Activated CD4-positive, alpha-beta T cell treated with anti-CD3 and anti-CD28 coated beads for 36 hours (primary cell): ENCODE measurements at places on chromosomes 6 and 20.

DNA sequence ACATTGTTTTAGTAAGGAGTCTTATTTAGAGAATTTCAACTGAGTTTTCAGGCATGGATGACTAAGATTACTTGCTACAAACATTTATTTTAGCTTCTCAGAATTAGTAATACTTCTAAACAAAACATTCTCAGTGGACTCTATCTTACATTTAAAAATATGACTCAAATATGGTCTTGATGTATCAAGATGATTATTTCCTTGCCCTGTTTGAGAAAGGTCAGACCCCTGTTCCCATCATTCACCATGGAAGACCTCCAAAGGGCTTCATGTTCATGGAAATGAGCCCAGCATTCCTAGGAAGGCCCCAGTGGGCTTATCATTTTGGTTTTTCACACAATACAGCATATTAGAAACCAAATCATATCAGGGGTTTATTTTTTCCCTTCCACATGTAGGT, 24.6 kb upstream of the TRPC4AP start:
- no peak for DNase-seq

DNA sequence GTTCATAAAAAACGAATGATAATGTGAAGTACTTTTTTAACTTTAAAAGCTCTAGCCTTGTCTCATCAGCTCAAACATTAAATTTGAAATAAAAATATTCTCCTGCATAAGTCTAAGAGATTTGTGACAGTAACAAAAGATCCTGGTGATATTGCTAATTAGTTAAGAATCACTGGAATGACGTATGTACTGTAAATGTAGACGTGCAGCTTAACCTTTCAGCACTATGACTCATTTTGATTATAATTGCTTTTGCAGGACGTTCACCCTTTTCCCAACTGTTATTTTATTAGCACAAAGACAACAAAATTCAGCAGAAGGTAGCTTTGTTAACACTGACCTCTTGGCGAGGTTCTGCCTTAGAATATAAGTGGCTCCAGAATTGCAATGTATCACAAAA, 68.6 kb downstream of the TENT5A start:
- DNase-seq: no peak

DNA sequence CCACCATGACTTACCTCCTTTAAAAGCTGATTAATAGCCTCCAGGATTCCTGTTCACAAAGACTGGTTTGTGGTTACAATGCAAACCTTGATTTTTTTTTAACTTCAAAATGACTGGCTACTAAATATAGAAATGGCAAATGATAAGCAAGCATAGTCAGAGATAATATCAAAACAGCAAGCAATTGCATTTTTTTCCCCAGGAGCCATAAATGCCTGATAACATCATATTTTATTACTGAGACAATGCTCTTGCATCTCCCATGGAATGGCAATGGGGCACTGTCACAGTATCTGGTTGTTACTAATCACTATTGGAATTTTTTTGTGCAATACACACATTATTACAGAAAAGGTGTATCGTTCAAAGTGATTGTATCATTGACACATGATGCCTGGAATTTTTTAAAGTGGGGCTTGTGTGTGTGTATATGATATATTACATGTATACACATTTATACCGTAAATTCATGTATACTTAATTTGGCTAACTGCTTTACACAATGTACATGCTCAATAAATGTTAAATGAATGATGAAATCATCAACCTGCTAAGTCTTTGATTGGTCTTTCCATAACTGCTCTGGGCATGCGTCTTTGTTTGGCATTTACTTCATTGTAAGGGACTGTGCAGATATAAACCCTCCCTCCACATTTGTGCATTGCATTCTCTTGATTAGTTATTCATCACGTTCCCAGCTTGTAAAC, 980 bp upstream of the SALL4 start:
- DNase-seq: no peak

- no peak for DNase-seq
Observed at GRCh38 chr6:10030942-10031537, 383.8 kb downstream of the TFAP2A start.

DNA sequence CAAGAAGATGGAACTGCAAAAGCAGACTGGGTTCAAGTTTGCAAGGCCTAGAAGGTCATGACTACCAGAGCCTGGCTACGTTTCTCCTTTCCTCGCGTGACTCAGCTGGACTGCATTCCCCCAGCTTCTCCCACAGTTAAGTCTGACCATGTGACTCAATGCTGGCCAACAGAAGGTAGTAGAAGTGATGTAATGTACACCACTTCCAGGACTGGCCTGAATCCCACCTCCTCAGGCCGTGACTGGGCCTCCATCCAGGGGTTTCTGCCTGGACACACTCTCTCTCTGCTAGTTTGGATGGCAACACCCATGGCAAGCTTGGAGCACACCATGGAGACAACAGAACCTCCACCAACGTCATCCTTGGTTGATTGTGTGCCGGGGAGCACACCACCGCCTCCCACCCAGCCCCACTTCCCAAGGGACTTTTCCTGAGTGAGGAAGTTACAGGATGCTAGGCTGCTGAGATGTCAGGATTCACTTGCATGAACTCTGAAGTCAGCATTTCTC, 112.0 kb upstream of the CDYL start:
- DNase-seq: no peak

DNA sequence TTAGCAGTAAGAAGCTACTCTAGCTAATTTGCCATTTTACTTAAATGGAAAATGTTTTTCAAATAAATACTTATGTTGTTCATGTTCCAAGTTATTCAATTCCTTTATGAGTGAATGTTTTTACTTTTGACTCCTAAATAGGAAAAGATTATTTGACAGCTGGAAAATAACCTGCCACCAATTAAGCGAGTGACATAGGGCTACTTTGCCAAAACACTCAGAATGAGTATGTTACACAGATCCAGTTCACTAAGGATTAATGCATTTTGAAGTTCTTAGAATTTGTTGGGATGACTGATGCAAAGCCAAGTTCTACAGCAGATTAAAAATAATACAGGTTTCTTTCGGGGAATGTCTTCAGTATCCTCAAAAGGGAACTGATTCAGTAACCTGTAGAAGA, 144.4 kb downstream of the ADGRG6 start:
- no peak for DNase-seq

DNA sequence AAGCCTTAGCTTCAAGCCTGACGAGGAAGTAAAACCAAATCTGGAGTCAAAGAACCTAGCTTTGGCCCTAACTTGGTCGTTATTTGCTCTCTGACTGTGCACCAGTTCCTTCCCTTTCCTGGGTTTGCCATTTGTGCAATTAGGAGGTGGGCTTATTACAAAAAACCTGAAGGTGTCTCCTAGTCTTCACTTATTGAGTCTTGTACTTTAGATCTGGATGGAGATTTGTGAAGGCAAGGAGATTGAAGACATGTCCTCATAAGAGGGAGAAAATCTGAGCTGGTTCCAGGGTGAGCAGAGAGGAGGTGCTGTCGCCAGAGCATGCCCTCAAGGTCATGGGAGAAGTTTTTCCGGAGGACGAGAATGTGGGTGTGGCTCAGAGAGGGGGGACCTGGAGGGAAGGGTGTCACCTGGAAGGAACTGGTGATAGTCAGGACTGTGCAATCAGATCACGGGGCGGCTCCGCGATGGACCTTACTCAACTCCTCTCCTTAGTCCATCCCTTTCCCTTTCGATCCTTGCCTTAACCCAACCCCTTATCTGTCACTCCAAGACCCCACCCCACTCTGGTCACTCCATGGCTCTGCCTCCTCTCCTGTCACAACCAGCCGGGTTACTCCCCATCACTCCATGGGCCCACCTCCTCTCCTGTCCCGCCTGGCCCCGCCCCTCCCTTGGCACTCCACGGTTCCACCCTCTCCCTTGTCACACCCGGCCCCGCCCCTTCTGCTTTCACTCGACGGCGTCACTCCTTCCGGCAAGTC, 588 bp upstream of the ACSS2 start:
- no peak for DNase-seq

GRCh38 chr20:43667341-43668132, 623 bp downstream of the MYBL2 start:
- peak; percentile 58 for DNase-seq

GRCh38 chr6:122653094-122653493, 42.9 kb downstream of the PKIB start:
- DNase-seq: no peak

- no peak for DNase-seq
Observed at GRCh38 chr20:41100001-41100480, 37.3 kb upstream of the PLCG1 start.

GRCh38 chr6:165245701-165246100, 63.7 kb downstream of the C6orf118 start:
- no peak for DNase-seq

- DNase-seq: no peak
Observed at GRCh38 chr20:24462460-24463010, 6.9 kb upstream of the SYNDIG1 start.

GRCh38 chr6:143765422-143766184, 77.5 kb upstream of the LTV1 start:
- no peak for DNase-seq

GRCh38 chr20:23161968-23162696, 76.0 kb upstream of the CD93 start:
- peak; percentile 30 for DNase-seq

GRCh38 chr6:110944681-110945151, 13.8 kb upstream of the GTF3C6 start:
- peak; percentile 71 for DNase-seq

DNA sequence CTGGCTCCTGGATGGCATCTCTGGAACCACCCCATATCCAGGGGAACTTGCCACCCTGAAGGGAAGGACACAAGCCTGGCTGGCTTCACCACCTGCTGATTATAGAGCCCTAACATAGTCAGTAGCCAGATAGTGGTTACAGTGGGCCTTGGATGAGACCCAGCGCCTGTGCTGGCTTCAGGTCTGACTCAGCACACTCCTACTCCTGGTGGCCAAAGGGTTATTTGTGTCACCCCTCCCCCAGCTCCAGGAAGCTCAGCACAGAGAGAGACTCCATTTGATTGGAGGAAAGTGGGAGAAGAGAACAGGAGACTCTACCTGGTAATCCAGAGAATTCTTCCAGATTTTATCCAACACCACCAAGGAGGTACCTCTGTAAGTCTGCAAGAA, 12.8 kb downstream of the SNX14 start:
- peak; percentile 18 for DNase-seq

- no peak for DNase-seq
Observed at GRCh38 chr20:55271371-55271770, 733.9 kb downstream of the CBLN4 start.

- DNase-seq: no peak
Observed at GRCh38 chr6:154140743-154141142, 101.7 kb downstream of the OPRM1 start.

DNA sequence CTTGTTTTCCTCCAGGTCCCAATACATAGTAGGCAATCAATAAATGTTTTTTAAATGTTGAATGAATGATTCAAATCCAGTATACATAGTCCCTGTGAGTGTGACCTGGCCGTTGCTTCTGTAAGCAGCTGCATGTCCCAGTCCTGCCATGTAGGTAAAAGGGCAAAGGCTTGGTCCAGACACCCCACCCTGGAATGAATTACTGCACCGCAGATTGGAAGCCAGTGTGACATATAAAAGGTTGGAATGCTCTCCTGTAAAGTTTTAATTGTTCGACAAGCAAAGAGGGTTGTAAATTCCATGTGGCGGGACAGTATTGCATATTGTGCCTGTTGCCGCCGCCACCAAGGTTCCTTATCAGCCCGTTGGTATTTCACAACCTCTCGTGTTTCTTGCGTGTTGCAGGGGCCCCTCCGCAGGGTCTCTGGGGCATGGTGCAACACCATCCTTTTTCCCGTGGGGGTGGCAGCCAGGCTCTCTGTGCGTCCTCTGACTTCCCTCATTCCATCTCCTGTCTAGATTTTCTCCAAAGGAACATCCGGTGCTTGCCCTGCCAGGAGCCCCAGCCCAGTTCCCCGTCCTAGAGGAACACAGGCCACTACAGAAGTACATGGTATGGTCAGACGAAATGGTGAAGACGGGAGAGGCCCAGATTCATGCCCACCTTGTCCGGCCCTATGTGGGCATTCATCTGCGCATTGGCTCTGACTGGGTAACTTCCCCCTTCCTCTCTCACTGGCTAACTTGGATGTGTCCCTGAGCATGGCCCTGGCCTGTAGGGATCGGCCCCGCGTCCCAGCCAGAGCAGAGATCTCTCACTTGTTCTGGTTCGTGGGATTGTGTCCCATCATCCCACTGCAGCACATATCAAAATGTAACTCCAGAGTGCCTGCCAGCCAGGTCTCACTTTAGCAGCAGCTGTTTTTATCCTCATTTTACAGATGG, 20.3 kb downstream of the POFUT1 start:
- no peak for DNase-seq

DNA sequence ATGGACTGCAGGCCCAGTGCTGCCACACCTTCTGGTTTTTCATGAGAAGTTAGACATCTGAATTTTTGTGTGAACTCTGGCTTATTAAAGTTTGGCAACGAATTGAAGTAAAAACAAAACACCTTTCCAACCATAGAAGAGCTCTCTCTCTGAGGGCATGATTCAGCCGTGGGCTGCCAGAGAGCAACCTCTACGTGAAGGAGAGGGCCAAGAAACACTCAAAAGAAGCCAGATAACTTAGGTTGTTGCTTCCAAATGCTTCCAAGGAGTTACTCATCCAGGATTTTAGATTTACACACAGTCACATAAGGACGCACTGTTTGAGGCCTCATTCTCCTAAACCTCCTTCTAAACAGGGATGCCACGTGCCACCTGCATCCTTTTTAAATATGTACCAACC, 65.5 kb downstream of the NRN1 start:
- DNase-seq: no peak

DNA sequence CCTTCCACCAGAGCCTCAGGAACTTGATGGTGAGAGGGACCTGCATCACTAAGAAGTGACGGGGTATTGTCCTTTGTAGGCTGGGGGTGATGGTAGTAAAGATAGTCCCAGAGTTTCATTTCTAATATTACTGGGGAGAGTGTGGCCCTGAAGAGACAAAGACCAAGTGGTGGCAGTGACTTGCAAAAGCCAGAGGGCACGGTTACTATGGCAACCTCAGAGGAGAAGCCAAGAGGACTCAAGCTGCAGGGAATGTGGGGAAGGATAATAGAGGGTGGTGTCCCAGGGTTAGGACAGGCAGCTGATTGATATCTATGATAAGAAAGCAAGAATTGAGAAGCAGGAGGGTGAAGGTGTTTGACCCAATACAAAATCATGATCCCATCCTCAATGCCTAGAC, 42.5 kb downstream of the HLA-G start:
- no peak for DNase-seq

DNA sequence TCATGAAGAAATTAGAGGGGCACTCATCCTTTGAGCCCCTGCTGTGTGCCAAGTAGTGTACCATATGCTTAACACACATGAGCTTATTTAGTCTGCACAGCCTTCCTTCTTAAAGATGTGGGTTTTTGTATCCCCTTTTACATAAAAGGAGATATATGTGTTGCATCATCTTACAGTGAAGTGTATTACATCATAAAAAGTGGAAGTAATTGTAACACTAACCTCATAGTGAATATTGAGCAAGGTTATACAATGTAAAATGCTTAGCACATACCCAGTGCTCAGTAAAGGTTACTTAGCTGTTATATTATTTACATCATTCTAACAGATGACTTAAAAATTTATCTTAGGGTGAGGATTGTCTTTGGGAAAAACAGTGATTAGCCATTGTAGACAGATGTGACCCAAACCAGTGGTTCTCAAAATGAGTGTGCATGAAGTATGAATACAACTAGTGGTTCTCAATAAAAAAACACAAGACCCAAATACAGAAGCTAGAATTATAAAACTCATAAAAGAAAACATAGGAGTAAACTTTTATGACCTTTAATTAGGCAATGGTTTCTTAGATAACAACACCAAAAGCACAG, 3.8 kb upstream of the PIGU start:
- no peak for DNase-seq

- no peak for DNase-seq
Observed at GRCh38 chr6:11388983-11389944, 148.3 kb upstream of the TMEM170B start.

GRCh38 chr6:90338409-90338808, 41.8 kb upstream of the BACH2 start:
- DNase-seq: no peak

- no peak for DNase-seq
Observed at GRCh38 chr6:140153703-140154102, 779.3 kb upstream of the CITED2 start.
